ENCODE measurements at places on chromosomes 6 and 20.

- DNase-seq = no peak
These were observed 23.9 kb upstream of the ASF1A start for GRCh38 chr6:118869894-118870589.

DNA sequence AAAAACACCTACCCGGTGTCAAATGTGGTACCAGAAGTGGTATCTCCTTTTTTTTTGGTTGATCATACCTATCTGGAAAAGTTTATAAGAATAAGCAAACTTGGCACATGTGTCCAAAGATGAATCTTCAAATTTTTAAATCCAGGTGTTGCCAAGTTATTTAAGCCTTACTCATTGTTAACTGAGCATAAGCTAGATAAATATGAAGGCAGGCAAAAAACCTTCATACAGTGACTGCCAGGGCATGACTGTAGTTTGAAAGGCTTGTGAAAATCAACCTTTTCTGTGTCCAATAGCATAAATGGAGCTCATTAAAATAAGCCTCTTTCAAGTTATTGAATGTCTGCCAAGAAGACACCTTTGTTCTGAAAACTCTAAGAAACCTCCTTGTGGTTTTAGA is 699.2 kb downstream of the DOK5 start:
- no peak for DNase-seq

DNA sequence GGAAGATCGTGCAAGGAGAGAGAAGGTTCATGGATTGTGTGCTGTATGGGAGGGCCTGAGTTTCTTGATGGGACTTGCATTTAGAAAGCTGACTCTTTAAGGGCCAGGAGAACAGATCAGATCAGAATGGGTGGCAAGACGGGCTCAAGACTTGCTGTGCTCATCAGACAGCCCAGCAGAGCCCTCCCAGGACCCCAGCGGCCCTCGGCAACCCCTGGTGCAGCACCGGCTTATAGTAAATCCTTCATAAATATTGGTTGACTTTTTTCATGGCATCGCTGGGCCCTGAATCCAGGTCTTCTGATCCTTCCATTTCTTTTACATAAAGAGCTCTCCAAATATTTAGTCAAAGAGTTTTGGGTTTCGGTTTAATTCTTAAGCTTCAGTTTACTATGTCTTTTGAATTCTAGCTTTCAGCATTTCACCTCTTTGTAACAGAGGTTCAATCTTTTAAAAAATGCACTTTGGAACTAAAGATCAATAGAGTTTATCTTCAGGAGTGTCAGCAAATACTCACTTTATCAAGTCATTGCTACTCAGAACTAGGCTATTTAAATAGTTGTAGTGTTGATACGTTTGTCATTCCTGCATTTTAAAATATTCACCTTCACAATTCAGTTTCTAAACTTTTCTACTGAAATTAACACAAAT is 205.6 kb downstream of the ZDHHC14 start:
- no peak for DNase-seq

- no peak for DNase-seq
These were observed 11.2 kb upstream of the BHLHE23 start for GRCh38 chr20:63017826-63018411.

- DNase-seq = no peak
These were observed 591 bp upstream of the DCBLD1 start for GRCh38 chr6:117481926-117482239.

DNA sequence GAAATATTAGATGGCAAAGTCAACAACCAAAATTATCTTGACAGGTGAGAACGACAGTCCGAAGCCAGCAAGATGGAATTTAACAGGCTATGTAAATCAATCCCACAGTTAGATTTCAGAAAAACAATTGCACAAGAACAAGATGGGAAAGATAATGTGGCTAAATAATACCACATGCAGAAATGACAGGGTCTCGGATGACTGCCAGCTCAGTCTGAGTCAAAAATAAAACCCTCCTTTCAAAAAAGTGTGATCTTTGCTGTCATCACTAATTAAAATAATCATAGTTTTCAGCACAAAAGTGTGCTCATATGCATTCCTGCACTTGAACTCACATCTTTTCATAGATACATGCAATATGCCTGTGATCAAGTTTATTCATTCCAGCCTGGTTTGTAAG is 25.9 kb downstream of the FOXQ1 start:
- no peak for DNase-seq

- no peak for DNase-seq
These were observed 14.0 kb downstream of the UST start for GRCh38 chr6:148760568-148761526.

- no peak for DNase-seq
These were observed at the start of gene HLA-DRB5 for GRCh38 chr6:32529697-32530430. TSS of gene HLA-DRB5 (minus strand) at chr6:32530287. CDS start at chr6:32530224, 63 bp downstream.

DNA sequence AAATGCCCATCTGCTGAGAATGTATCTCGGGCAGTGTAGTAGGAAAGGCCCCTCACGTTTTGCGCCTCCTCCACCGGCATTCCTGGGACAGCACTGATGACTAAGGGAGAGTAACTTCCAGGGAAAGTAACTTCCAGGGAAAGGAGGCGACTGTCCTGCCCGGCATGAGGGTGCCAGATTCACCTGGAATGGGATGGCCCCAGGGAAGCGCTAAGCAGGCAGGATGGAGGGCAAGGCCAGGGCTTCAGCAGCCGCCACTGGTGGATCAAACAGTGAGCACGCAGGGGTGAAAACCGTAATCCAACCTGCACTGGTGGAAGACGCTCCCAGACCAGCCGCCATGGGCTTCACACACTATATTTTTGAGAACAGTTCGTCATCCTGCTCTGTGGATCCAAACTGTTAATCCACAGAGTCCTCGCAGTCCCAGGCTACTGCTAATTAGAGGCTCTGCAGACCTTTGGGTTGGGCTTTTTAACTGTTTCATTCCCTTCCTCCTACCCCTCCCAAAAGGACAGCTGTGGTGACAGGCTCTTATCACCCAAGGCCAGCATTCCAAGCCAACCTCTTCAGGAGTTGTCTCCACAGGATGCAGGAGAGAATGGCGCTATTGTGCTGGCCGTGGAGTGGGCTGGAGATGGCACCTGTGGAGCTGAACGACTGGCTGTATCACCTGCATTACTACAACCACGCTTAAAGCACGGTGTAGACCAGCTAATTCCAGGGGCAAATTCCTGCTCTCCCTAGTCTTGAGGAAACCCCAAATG is 178.9 kb downstream of the DLL1 start:
- no peak for DNase-seq

Measured in nucleus accumbens (tissue), 56 donors.